ENCODE measurements at places on chromosomes 12 and 14. TPM values are rescaled to one million over a fixed set of nuclear protein-coding genes. Genes with fewer than 3 reads are reported as not detected.

DNA sequence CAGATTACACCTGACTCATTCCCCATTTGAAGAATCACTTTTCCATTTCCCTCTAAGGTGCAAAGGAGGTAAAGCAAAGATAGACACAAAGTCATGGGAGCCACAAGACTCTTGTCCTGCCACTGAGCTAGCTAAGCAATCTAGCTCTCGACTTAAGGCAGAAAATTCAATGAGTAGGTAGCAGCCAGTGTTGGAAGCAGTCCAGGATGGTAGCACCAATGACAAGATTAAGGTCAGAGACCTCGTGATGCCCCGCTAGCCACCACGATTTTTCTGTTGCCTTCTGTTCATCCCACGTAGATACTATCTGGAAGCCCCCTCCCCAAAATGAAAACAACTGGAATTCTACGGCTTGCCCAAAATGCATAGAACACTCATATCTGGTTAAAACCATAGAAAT, 1.4 kb downstream of the VAMP1 start:
- no peak for DNase-seq
- H3K27me3 ChIP-seq = peaks cover 2% of the 10 kb centered on the region
- no peak overlapping the region for H3K27ac ChIP-seq

- no peak overlapping the region for H3K27ac ChIP-seq
- no peak for DNase-seq
- no peak overlapping the region for H3K4me3 ChIP-seq
- H3K27me3 ChIP-seq = no peaks in the 10 kb centered on the region
- H3K36me3 ChIP-seq = no peaks in the 10 kb centered on the region
- H3K4me1 ChIP-seq = no peaks in the 10 kb centered on the region
These were observed 115.6 kb upstream of the PKP2 start for GRCh38 chr12:33012226-33012625.

DNA sequence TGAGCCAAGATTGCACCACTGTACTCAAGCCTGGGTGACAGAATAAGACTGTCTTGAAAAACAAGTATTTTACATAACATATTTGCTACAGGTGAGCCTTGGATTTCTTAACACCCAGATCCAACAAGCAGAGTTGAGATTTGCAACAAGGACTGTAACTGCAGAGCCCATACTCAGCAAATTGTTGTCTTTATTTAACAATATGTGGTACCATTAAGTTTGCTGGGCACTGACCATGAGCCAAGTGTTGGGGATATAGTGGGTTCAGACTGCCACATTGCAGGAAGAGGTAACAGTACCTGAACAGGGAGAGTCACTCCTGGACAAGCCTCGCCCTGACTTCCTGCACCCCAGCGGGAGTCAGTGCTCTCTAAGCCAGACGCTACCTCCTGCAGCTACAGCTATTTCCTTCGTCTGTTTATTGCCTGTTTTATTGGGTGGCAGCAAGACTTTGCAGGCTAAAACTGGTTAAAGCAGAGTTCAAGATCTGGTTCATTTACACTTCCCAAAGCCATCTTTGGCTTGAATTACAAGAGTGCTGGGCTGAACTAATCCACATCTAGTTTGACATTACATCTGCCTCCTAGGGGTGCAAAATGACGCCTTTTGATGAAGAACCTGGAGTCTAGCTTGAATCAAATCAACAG, 12.5 kb downstream of the AHSA1 start:
- H3K27ac ChIP-seq = no peak overlapping the region
- H3K4me3 ChIP-seq = no peak overlapping the region
- H3K36me3 ChIP-seq = peaks cover 12% of the 10 kb centered on the region
- no peaks in the 10 kb centered on the region for H3K4me1 ChIP-seq

DNA sequence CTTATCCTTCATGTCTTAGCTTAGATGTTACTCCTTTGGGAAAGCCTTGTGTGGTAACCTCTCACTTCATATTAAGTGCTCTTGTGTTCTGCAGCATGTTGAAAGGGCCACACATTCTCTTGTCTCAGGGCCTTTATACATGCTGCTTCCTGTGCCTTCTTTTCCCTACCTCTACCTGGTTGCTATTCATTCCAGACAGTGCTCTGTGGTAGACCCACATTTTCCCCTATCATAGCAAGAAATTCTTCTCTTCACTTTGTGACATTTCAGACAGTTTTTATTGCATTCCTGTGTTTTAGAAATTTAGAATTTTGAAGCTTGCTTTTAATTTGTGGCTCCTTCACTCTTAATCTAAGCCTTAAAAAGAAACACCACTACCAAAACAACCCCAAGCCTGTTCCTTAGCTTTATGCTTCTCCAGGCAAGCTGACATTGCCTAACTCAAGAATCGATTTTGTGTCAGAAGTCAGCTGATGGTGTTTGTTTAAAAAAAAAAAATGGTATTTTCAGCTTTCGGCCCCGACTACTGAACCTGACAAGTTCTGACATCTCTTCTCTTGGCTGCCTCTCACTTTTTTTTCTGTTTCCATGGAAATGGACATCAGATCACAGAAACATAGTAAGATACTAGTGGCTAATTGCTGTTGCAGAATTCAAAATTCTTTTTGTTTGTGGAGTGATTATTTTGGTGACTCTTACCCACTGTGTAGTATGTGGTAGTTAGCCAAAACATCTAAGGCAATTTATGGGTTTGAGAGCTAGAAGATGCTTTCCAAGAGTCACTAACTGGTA, 156.3 kb downstream of the NUBPL start:
- H3K4me3 ChIP-seq = no peak overlapping the region
- no peaks in the 10 kb centered on the region for H3K36me3 ChIP-seq
- H3K4me1 ChIP-seq = no peaks in the 10 kb centered on the region
- no peak for DNase-seq
- no peaks in the 10 kb centered on the region for H3K27me3 ChIP-seq

- DNase-seq = no peak
- no peaks in the 10 kb centered on the region for H3K4me1 ChIP-seq
- H3K4me3 ChIP-seq = no peak overlapping the region
- no peak overlapping the region for H3K27ac ChIP-seq
These were observed 27.6 kb downstream of the BCL11B start for GRCh38 chr14:99244367-99244901.

GRCh38 chr14:100715332-100715731, 11.4 kb upstream of the DLK1 start:
- peaks cover 2% of the 10 kb centered on the region for H3K27me3 ChIP-seq
- no peaks in the 10 kb centered on the region for H3K36me3 ChIP-seq
- no peak for DNase-seq

- DNase-seq = no peak
- H3K27ac ChIP-seq = no peak overlapping the region
- no peaks in the 10 kb centered on the region for H3K27me3 ChIP-seq
- H3K36me3 ChIP-seq = no peaks in the 10 kb centered on the region
These were observed 277.0 kb downstream of the PAWR start for GRCh38 chr12:79413796-79414195.

DNA sequence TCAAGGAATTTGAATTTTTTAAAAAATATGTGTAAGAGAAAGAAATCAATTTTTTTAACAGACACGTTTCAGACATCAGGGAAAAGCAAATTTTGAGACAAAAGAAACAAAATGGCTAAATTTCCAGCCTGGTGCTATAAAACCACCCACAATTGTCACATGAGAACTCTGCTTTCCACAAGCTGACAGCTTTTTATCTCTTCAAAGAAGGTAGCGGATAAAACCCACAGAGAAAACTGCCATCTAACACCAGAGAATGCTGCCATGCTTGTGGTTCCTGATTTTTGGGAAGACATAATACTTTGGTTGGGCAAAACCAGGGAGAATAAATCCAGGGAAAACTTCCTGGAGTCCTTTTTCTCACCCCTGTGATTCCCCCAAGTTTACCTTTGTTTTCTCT, 10.3 kb upstream of the ITPR2 start:
- H3K4me3 ChIP-seq = no peak overlapping the region
- peaks cover 15% of the 10 kb centered on the region for H3K4me1 ChIP-seq
- no peak overlapping the region for H3K27ac ChIP-seq
- no peaks in the 10 kb centered on the region for H3K36me3 ChIP-seq

- H3K27ac ChIP-seq = no peak overlapping the region
- DNase-seq = no peak
- H3K36me3 ChIP-seq = no peaks in the 10 kb centered on the region
- no peak overlapping the region for H3K4me3 ChIP-seq
- H3K27me3 ChIP-seq = no peaks in the 10 kb centered on the region
These were observed 48.0 kb downstream of the DRAM1 start for GRCh38 chr12:101925361-101925760.

Gene DAO
- not detected for total RNA-seq

Gene ARHGAP9
- not detected for total RNA-seq

Gene DCN
- not detected for total RNA-seq

Gene TBX5
- not detected for total RNA-seq

Measured in endothelial cell of umbilical vein (primary cell).